ENCODE measurements at places on chromosomes 4 and X. TPM values are rescaled to one million over a fixed set of nuclear protein-coding genes. Genes with fewer than 3 reads are reported as not detected.

Gene HHIP
- total RNA-seq, result 2.8 TPM

- no peak for DNase-seq
Measured at GRCh38 chr4:6390356-6390755, 82.1 kb downstream of the PPP2R2C start.

DNA sequence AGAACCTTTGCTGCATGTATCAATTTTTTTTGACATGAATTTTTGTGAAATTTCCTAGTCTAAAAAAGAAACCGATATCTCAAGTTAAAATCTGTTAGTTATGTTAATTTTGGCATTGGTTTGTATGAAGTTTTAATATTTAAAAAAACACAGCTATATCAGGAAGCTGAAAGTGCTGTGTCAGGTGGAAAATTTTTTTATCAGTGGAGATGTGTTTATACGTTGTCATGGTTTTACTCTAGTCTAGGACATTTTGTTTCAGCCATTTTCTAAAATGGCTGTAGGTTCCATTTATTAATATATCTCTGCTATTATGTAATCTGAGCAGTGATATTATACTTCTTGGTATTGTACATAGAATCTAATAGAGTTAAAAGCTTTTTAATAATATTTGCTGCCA, 34.2 kb downstream of the OCRL start:
- DNase-seq, result no peak

- DNase-seq, result peak; percentile 11
Measured at GRCh38 chrX:130523460-130524394, 121.9 kb downstream of the RBMX2 start.

DNA sequence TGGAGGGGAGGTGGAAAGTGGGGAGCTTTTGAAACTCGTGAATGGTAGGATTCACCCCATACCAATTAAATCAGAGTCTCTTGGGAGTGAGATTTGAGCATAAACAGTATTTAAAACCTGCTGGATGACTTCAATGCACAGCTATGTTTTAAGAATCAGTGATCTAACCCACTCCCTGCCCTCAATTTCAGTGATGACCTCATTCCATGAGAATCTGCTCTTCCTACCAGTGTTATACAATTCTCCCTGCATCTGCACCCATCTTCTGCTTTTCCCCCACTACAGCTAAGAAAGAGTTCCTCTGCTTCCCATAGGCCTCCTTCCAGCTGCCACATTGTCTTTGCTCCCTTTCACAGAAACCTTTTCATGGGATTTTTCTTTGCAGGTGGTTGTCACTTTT, 18.3 kb upstream of the H2AZ1 start:
- DNase-seq, result peak; percentile 69

GRCh38 chr4:76307660-76308014, 1.1 kb downstream of the STBD1 start:
- DNase-seq, result no peak

- DNase-seq, result no peak
Measured at GRCh38 chr4:188282471-188283232, 143.4 kb downstream of the TRIML1 start.

Gene ZNF41
- total RNA-seq, result 11.7 TPM
